Fibroblast of lung (primary cell): ENCODE measurements at places on chromosomes 6 and 20. TPM values are rescaled to one million over a fixed set of nuclear protein-coding genes. Genes with fewer than 3 reads are reported as not detected.

TGM3 gene
- total RNA-seq = under 0.01 TPM in 1 of 2 replicates, not detected in the other

HLA-DRB5 gene
- total RNA-seq = not detected in 2 replicates

SIRPB1 gene
- 0.17 and 1.0 TPM in 2 replicates for total RNA-seq

SLC17A1 gene
- not detected in 2 replicates for total RNA-seq

BIRC7 gene
- total RNA-seq = not detected in 2 replicates

TMEM244 gene
- not detected in 2 replicates for total RNA-seq

ACTL10 gene
- 1.8 and 2.0 TPM in 2 replicates for total RNA-seq

KCNK16 gene
- total RNA-seq = not detected in 2 replicates

RCAN2 gene
- total RNA-seq = 5.6 and 11.7 TPM in 2 replicates

OTOR gene
- not detected in 2 replicates for total RNA-seq

HLA-DOB gene
- under 0.01 and 0.26 TPM in 2 replicates for total RNA-seq

LY6G5B gene
- total RNA-seq = 1.3 and 2.0 TPM in 2 replicates

DNA sequence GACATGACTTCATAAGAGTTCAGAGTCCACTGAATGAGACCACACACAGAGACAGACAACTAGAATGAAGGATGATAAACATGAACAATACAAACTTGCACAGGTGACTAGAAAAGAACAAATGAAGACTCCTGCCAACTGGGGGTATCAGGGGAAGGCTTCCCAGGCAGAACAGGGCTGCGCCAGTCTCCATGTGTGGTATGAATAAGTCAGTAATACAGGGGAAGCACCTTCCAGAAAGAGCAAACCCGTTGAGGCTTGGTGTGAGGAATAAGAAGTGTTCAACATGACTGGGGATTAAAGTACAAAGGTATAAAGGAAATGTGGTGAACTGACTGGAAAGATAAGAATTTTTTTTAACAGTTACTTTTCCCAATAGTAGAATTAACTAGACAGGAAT lies 3.7 kb upstream of the SLC17A2 start:
- no peaks in the 10 kb centered on the region for H3K36me3 ChIP-seq
- H3K27ac ChIP-seq = no peak overlapping the region
- H3K4me3 ChIP-seq = no peak overlapping the region
- no peaks in the 10 kb centered on the region for H3K4me1 ChIP-seq

DNA sequence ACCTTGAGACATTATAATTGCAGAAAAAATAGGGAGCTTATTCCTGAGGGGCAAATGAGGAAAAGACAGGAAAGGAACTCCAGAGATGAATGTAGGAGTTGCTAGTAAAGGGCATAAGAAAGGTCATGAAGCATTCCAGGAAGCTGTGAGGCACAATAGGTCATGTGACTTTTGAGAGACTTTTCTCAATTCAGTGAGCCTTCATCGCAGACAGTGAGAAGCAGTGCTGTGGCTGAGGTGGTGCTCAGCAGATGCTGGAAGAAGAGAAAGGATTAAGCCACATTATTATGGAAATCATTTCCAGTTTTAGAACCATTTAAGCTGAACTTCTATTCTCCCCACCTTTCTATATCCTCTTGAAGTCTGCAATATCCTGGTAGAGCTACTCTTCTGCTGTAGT lies 4.1 kb downstream of the SPTLC3 start:
- no peak for DNase-seq
- no peak overlapping the region for H3K27ac ChIP-seq
- H3K27me3 ChIP-seq = no peaks in the 10 kb centered on the region
- peaks cover 3% of the 10 kb centered on the region for H3K4me1 ChIP-seq

- H3K27me3 ChIP-seq = no peaks in the 10 kb centered on the region
- no peaks in the 10 kb centered on the region for H3K36me3 ChIP-seq
- no peak overlapping the region for H3K4me3 ChIP-seq
- no peak for DNase-seq
- H3K27ac ChIP-seq = no peak overlapping the region
Observed at GRCh38 chr6:148128014-148128730, 214.5 kb upstream of the SASH1 start.

- peak; percentile 12 for DNase-seq
- no peaks in the 10 kb centered on the region for H3K27me3 ChIP-seq
- H3K4me3 ChIP-seq = no peak overlapping the region
- no peaks in the 10 kb centered on the region for H3K36me3 ChIP-seq
- H3K27ac ChIP-seq = no peak overlapping the region
- H3K4me1 ChIP-seq = no peaks in the 10 kb centered on the region
Observed at GRCh38 chr6:81636930-81637568, 115.4 kb downstream of the TENT5A start.

- H3K27ac ChIP-seq = peak overlapping the region; percentile 30
- DNase-seq = no peak
- peaks cover 12% of the 10 kb centered on the region for H3K4me1 ChIP-seq
- no peaks in the 10 kb centered on the region for H3K36me3 ChIP-seq
Observed at GRCh38 chr20:23234311-23235078, 116.1 kb upstream of the NXT1 start.

- no peak for DNase-seq
- H3K4me1 ChIP-seq = no peaks in the 10 kb centered on the region
- H3K36me3 ChIP-seq = no peaks in the 10 kb centered on the region
- no peak overlapping the region for H3K4me3 ChIP-seq
Observed at GRCh38 chr20:52937591-52938100, 34.5 kb upstream of the TSHZ2 start.

DNA sequence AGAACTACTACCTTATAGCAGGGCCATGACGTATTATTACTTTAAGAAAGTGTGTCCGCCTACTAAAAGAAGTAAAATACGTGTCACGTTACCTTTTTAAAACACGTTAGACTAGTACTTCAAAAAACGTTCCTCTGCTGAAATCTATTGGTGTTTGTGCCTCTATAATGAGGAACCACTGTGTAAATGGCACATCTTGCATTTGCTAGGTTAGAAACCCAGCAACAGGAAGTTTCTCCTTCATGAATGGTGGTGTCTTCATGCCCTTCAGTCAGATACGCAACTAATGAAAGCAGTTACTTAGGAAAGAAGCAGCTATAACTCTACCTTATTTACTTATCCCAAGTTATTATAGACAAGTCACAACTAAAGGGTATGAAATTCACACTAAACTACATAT lies 343.5 kb downstream of the RNGTT start:
- no peak for DNase-seq
- no peaks in the 10 kb centered on the region for H3K4me1 ChIP-seq

GRCh38 chr6:24666097-24666640 lies 530 bp downstream of the TDP2 start:
- no peaks in the 10 kb centered on the region for H3K27me3 ChIP-seq
- peak; percentile 49 for DNase-seq
- no peaks in the 10 kb centered on the region for H3K36me3 ChIP-seq
- H3K4me1 ChIP-seq = peaks cover 6% of the 10 kb centered on the region
- peak overlapping the region; percentile 89 for H3K27ac ChIP-seq

GRCh38 chr20:53905019-53905819 lies 165.2 kb downstream of the BCAS1 start:
- no peak for DNase-seq
- H3K27me3 ChIP-seq = no peaks in the 10 kb centered on the region
- H3K4me1 ChIP-seq = peaks cover 13% of the 10 kb centered on the region
- H3K27ac ChIP-seq = no peak overlapping the region

GRCh38 chr6:134787261-134787877 lies 162.5 kb downstream of the ALDH8A1 start:
- H3K27ac ChIP-seq = no peak overlapping the region
- peak; percentile 36 for DNase-seq
- no peaks in the 10 kb centered on the region for H3K27me3 ChIP-seq
- no peaks in the 10 kb centered on the region for H3K4me1 ChIP-seq
- H3K4me3 ChIP-seq = no peak overlapping the region

GRCh38 chr20:64106981-64107735 lies at the start of gene NPBWR2:
Gene NPBWR2, minus strand, starts transcription at chr20:64107565. Its CDS starts 734 bp downstream, at chr20:64106831.
- no peaks in the 10 kb centered on the region for H3K36me3 ChIP-seq
- DNase-seq = no peak
- no peaks in the 10 kb centered on the region for H3K4me1 ChIP-seq
- peaks cover 12% of the 10 kb centered on the region for H3K27me3 ChIP-seq
- no peak within 1 kb of the TSS for H3K27ac ChIP-seq

DNA sequence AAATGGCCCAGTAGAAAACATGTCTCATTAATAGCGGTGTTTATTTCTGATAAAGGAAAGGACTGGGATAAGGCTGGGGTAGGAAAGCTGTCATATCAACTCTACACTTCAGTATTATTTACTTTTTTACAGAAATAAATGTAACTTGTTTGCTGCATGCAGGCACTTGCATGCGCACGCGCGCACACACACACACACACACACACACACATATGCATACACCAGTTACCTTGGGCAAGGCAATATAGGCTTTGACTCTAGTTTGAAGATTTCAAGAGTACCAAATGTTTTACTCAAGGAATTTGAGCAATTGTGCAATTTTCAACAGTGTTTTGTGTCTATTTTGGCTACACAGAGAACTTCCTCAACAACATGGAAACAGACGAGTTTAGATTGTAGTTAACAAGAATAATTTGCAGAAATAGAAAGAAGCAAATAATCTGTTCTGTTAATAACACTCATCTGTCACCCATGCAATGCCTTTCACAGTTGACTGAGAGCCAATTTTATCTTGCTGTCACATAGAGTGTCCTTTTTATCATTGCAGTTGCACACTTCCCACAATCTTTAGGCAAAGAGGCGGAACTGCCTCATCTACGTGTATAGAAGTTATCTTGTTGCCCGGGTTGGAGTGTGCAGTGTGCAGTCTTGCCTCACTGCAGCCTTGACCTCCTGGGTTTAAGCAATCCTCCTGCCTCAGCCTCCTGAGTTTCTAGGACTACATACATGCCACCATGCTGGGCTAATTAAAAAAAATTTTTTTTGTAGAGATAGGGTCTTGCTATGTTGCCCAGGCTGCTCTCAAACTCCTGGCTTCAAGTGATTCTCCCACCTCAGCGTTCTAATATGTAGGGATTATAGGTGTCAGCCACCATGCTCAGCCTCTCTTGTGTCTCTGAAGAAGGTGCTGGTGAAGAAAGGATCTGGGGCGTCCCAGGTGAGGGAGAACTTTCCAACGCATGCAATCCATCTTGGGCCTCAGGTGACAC lies 74.8 kb upstream of the SHLD1 start:
- H3K4me3 ChIP-seq = no peak overlapping the region
- no peaks in the 10 kb centered on the region for H3K27me3 ChIP-seq
- no peaks in the 10 kb centered on the region for H3K4me1 ChIP-seq

DNA sequence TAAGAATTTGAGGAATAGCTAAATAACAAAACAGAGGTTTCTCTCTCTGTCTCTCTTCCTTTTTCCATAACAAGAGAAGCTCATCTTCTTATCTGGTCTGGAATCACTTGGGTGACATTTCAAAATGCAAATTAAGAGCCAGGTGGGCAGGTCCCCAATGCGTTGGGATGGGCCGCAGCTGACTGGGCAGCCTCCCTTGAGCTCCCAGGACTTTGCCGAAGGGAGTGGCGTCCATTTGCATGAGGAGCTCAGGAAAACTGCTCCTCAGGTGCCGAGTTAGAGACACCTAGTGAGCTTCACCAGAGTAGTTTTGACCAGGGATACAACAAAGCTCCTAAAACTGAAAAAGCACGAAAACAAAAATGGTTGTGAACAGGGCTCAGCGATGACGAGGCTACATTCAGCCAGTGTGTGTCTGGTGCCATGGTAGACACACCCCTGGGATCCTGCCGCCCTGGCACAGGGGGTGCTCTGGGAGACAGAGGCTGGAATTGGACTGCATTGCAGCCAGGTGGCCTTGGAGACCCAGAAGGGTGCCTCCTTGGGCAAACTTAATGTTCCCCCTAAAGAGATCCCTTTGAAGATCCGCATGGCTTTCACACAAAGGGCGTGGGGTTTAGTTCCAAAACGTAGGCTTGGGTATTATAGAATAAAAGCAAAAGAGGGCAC lies 13.5 kb upstream of the SERPINB6 start:
- H3K4me1 ChIP-seq = peaks cover 16% of the 10 kb centered on the region
- no peaks in the 10 kb centered on the region for H3K36me3 ChIP-seq
- no peak overlapping the region for H3K27ac ChIP-seq
- H3K27me3 ChIP-seq = no peaks in the 10 kb centered on the region

DNA sequence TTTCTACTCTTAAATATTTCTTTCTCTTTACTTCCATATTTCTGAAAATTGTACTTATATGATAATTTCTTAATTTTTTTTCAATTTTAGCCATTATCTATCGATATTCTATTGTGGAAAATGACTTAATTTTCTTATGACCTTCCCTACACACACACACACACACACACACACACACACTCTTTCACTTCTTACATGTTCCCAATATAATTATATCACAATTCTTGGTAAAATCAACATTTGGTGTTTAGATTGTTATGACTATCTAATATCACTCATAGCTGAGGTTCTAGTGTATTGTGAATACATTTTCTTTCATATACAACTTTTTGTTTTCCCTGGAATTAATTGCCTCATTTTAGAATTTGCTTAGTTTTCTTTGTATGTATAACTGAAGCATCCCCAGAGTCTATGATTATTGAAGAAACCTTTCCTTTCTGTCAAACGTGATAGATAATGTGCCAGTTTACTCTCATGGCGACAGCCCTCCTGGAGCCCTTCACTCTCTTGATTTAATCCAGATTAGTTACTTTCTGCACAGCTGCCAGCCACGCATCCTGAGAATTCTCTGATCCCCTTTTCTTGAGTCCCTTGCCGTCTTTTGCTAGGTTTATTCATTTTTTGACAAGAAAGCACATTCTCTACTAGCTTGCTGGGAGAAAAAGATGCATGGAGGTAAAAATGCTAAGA lies 63.4 kb downstream of the RNF182 start:
- H3K4me3 ChIP-seq = no peak overlapping the region
- no peak for DNase-seq
- H3K36me3 ChIP-seq = no peaks in the 10 kb centered on the region
- no peaks in the 10 kb centered on the region for H3K27me3 ChIP-seq

DNA sequence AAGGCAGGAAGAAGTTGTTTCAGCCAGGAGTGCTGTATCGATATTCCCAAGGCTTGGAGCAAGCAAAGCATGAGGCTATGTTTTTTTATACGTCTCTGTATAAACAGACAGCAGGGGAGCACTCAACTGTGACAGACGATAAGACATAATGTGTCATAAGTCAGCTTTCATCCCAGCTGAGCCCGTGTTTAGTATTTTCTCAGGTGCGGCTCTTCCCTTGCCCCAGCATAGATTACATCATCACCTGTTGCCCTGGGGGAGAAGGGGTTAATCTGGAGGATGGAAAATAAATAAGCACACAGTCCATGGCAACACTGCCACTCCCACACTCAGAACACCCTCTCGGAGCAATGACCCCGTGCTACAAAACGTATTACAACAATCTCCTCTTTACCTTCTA lies 22.1 kb upstream of the KCNK5 start:
- H3K4me1 ChIP-seq = no peaks in the 10 kb centered on the region
- DNase-seq = no peak
- no peaks in the 10 kb centered on the region for H3K36me3 ChIP-seq
- H3K27me3 ChIP-seq = no peaks in the 10 kb centered on the region
- H3K27ac ChIP-seq = no peak overlapping the region

- no peaks in the 10 kb centered on the region for H3K27me3 ChIP-seq
- no peak overlapping the region for H3K4me3 ChIP-seq
- H3K36me3 ChIP-seq = peaks cover 6% of the 10 kb centered on the region
- no peak overlapping the region for H3K27ac ChIP-seq
- H3K4me1 ChIP-seq = no peaks in the 10 kb centered on the region
Observed at GRCh38 chr20:41205313-41205712, 68.0 kb downstream of the PLCG1 start.

GRCh38 chr6:170480050-170480692 lies 72.9 kb downstream of the PSMB1 start:
- no peaks in the 10 kb centered on the region for H3K27me3 ChIP-seq
- no peaks in the 10 kb centered on the region for H3K4me1 ChIP-seq
- H3K27ac ChIP-seq = no peak overlapping the region

GRCh38 chr6:112877134-112878100 lies 530.3 kb downstream of the RFPL4B start:
- H3K4me1 ChIP-seq = peaks cover 14% of the 10 kb centered on the region
- peak; percentile 97 for DNase-seq
- no peak overlapping the region for H3K4me3 ChIP-seq
- peak overlapping the region; percentile 72 for H3K27ac ChIP-seq
- H3K36me3 ChIP-seq = no peaks in the 10 kb centered on the region

GRCh38 chr20:22904386-22904785 lies 130.7 kb upstream of the SSTR4 start:
- H3K27ac ChIP-seq = no peak overlapping the region
- H3K4me1 ChIP-seq = no peaks in the 10 kb centered on the region
- H3K36me3 ChIP-seq = no peaks in the 10 kb centered on the region
- no peak for DNase-seq
- no peaks in the 10 kb centered on the region for H3K27me3 ChIP-seq
- no peak overlapping the region for H3K4me3 ChIP-seq
